ENCODE measurements at places on chromosomes 7 and 10.
A peak's percentile ranks its signal among the peaks of the same experiment; 100 is the strongest.

DNA sequence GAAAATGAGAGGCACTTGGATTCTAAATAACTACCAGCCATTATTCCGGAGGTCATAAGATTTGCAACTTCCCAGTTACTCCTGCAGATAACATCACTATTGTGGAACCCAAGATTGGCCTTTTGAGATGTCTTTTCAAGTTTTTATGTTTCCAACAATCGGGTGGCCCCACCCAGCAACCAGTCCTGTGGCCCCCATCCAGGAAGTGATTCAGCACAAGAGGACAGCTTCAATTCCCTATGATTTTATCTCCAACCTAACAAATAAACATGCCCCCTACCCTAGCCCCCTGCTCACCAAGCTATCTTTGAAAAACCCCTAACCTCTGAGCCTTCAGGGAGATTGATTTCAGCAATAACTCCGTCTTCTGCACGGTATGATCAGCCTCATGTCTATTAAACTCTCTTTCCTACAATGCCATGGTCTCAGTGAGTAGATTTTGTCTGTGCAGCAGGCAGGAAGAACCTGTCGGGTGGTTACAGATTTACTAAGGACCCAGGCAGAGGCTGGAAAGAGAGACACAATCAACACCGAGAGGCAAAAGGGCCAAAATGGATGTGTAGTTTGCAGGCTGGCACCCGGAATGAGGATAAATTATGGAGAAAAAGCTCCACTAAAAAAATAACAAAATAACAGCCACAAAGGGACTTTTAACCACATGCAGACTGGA lies 83.9 kb upstream of the UNC5B start:
- no peak for DNase-seq

DNA sequence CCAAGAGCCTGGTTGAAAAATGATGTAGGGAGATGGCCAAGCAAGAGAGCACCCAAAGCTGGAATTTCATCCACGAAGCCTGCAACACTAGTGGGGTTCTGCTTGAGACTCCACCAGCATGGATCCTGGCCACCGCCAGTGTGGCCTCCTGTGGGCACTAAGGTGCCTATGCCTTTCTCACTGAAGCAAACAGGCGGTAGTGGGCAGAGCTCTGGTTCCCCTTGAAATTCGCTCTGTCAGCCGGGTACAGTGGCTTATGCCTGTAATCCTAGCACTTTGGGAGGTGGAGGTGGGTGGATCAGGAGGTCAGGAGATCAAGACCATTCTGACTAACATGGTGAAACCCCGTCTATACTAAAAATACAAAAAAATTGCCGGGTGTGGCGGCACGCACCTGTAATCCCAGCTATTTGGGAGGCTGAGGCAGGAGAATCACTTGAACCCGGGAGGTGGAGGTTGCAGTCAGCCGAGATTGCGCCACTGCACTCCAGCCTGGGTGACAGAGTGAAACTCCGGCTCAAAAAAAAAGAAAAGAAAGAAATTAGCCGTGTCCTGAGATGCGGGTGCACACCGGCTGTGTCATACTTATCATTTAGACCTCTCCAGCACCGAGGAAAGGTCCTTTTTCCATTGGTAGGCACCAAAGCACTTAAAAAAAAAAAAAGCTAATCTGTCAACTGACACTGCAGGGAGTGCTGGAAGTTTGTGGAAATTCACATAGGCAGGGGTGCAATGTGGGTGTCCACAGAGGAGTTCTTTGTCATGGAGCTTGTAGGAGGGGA lies 28.3 kb downstream of the CCM2 start:
- no peak for DNase-seq

GRCh38 chr7:152925412-152926147 lies 166.0 kb downstream of the ACTR3B start:
- DNase-seq = no peak

- no peak for DNase-seq
These were observed 674 bp upstream of the OSBPL3 start for GRCh38 chr7:24980534-24981170.

GRCh38 chr10:120761951-120762350 lies 89.2 kb upstream of the WDR11 start:
- no peak for DNase-seq

GRCh38 chr10:63760034-63760707 lies 239.0 kb downstream of the REEP3 start:
- peak; percentile 80 for DNase-seq

DNA sequence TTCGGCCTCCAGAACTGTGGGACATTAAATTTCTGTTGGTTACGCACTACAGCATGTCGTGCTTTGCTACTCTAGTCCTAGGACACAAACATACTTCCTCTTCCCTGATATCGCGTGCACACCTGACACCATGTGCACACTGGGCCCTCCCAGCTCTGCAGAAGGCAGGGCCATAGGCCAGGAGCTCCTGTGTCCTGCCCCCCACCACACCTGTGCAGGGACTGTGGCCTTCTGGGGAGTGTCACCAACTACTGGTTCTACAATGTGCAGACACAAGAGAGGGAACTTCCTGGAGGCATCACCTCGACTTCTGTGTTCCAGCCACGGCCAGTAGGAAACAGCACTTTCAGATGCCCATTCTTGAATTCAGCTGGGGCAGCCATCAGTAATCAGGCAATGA lies 646.4 kb upstream of the MGMT start:
- DNase-seq = no peak

GRCh38 chr7:116206141-116206540 lies 4.2 kb upstream of the TES start:
- no peak for DNase-seq

GRCh38 chr10:116893686-116894037 lies 44.4 kb downstream of the ENO4 start:
- no peak for DNase-seq
